Activated naive CD4-positive, alpha-beta T cell treated with anti-CD3 and anti-CD28 coated beads, Interleukin-2, amount 50 U/mL, for 16 hours (primary cell): ENCODE measurements at places on chromosomes 13 and 19.

DNA sequence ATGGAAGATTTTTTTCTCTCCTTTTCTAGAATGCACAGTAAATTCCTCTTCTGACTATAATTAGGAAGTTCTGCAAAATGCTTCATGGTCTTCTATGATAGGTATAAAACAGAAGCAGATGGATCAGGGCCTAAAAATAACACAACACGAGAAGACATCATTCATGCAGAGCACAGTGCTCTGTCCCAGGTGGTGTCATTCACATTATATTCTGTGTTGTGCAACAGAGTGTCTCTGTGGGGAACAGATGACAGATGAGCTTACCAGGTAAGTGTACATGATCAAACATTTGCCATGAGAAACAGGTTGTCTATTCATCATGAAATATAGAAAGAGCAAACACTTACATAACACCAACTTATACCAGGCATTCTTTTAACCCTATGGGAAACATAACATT, 288.3 kb downstream of the KCTD12 start:
- DNase-seq = no peak

DNA sequence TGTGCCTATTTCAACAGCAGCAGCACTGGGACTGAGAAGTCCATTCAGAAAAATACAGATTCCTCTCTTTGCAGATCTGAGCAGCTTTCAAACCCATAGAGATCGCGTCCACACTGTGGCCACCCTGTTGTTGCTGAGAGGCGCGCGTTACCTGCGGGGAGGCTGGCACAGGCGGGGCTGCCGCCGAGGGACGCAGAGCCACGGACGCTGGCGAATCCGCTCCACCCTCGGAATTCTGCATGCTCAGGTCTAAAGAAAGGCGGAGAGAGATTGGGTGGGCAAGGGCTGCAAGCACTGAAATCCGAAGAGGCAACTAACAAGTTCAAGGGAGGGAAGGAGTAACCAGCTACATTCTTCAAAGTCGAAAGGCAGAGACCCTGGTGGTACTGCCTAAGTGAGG, 63.0 kb downstream of the RFX2 start:
- no peak for DNase-seq

- DNase-seq = no peak
Measured at GRCh38 chr13:87999788-88000187, 328.6 kb downstream of the SLITRK5 start.

- no peak for DNase-seq
Measured at GRCh38 chr19:32532233-32532632, 48.8 kb upstream of the PDCD5 start.

- no peak for DNase-seq
Measured at GRCh38 chr19:56991912-56992311, 127.9 kb upstream of the USP29 start.

GRCh38 chr19:17183858-17184321, 31.3 kb upstream of the USE1 start:
- DNase-seq = no peak

- DNase-seq = no peak
Measured at GRCh38 chr19:15412832-15413231, 6.0 kb downstream of the AKAP8L start.

DNA sequence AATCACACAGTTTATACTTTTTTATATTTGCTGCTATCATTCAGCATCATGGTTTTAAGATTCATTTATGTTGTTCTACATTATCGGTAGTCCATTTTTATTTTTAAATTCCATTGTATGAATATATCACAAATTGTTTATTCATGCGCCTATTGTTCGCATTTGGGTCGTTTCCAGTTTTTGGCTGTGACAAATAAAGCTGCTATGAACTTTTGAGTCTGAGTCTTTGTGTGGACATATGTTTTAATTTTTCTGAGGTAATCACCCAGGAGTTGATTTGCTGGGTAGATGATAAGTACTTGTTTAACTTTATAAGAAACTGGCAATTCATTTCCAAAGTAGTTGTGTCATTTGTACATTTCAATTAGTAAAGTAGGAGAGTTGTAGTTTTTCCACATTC, 74.2 kb upstream of the CSNK1A1L start:
- DNase-seq = no peak

DNA sequence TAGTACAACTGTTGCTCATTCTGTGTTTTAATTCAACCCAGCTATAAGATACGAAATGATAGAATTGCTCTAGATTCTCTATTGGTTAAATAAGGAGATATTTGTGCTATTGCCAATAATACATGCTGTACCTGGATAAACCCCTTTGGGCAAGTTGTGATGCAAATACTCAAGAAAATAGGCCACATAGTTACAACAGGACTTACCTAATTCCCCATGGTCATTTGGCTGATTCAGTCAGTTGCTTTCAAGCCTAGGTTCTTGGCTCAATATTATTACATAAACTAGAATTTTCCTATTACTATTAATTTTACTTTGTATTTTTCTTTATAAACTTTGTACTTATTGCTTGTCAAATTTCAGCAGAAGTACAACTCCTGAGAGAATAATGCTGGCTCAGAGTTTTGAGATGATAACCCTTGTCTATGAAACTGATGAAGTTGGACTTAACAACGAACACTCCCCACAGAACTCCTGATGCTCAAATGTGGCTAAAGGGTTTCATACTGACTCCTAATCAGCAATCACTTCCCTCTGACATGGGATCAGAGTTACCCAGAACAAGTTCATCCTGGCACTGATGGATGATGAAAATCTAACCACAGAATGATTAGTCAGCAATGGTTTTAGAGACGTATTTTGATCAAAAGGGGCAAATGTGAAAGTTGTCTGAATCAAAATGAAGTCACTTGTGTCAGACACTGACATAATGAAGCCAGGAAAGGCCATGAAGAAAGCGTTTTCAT, 221.1 kb downstream of the ITGBL1 start:
- no peak for DNase-seq

- DNase-seq = no peak
Measured at GRCh38 chr13:59459972-59460371, 703.8 kb downstream of the DIAPH3 start.

DNA sequence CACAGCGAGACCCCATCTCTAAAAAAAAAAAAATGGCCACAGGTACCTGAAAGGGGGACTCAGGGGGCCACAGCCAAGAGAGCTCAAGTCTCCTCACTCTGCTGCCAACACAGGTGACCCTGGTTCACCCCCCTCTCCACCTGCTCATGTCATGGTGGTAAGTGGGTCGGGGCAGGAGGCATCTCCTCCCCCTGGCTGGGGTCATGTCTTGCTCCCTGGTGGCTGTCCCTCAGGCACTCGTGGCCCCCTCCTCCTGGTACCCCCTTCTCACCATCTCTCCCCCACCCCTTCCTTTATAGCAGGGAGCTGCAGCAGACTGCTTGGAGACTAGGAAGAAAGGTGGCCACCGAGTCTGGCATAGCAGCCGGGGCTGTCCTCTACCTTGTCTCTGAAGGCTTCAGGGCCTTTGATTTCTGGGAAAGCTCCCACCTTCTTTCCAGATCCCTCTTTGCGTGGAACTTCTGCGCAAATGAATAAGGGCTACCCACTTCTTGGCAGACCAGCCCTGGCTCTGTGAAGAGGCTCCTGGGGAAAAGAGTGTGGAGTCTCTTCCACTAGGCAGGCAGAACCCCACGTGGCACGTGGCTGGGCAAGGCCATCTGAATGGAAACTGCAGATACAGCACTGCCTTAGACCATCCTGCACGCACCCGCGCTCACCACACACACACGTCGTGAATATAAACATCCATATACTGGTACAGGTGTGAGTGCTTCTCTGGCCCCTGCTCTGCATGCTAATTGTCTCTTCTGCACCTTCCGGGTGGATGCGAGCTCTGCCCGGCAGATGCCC, 20.1 kb upstream of the MIER2 start:
- no peak for DNase-seq
